ENCODE measurements at places on chromosomes 16 and 17. TPM values are rescaled to one million over a fixed set of nuclear protein-coding genes. Genes with fewer than 3 reads are reported as not detected.

- peaks cover 55% of the 10 kb centered on the region for H3K4me1 ChIP-seq
- H3K36me3 ChIP-seq = no peaks in the 10 kb centered on the region
- H3K4me3 ChIP-seq = no peak overlapping the region
- no peak for DNase-seq
Measured at GRCh38 chr17:50685691-50686493, 21.8 kb downstream of the ANKRD40 start.

- H3K36me3 ChIP-seq = no peaks in the 10 kb centered on the region
- H3K27me3 ChIP-seq = no peaks in the 10 kb centered on the region
- H3K27ac ChIP-seq = peak overlapping the region; percentile 5
- peaks cover 21% of the 10 kb centered on the region for H3K4me1 ChIP-seq
- DNase-seq = no peak
- H3K4me3 ChIP-seq = no peak overlapping the region
Measured at GRCh38 chr16:9330095-9330494, 238.7 kb downstream of the HAPSTR1 start.

DNA sequence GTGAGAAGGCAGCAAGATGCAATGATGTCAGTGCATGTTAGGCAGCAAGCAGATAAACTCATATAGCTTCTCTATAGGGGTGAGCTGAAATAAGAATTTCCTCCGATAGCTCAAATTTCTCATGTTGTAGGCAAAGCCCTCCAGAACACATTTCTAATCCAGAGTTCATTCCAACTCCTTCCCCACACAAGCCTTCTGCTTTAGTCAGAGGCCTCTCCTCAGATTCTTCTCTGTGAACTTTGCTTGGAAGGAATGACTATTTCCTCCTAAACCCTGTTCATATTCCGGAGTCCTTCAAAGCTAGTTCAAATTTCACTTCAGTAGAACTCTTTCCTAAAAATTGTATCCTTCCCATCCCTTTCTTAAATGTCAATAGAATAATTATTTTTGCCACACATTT is 144.8 kb downstream of the KCNJ2 start:
- H3K27ac ChIP-seq = no peak overlapping the region
- H3K27me3 ChIP-seq = no peaks in the 10 kb centered on the region
- H3K4me3 ChIP-seq = no peak overlapping the region
- DNase-seq = no peak
- no peaks in the 10 kb centered on the region for H3K4me1 ChIP-seq

GRCh38 chr17:69325518-69326376 is 1.2 kb downstream of the ABCA5 start:
- DNase-seq = no peak
- peaks cover 13% of the 10 kb centered on the region for H3K4me1 ChIP-seq
- peak overlapping the region; percentile 76 for H3K4me3 ChIP-seq
- no peaks in the 10 kb centered on the region for H3K27me3 ChIP-seq

DNA sequence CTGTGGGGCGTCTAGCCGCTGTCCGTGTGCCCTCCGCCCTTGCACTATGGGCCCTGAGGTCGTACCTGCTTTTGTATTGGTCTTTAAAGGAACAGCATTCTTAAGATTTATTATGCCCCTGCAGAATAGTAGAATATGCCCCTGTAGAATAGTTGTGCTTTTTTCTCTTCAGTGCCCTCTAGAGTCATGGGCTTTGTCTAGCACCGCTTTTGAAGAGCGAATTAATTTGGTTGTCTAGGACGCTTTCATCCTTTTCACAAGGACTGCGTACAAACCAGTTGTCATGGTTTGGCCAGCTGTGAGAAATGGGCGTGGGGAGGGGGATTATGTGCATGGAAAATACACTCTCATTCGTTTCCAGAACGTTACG is 621 bp downstream of the CEP95 start:
- peak overlapping the region; percentile 89 for H3K4me3 ChIP-seq
- no peak for DNase-seq
- peaks cover 59% of the 10 kb centered on the region for H3K4me1 ChIP-seq
- no peaks in the 10 kb centered on the region for H3K27me3 ChIP-seq

GRCh38 chr16:3751878-3752277 is 34.6 kb upstream of the TRAP1 start:
- no peak for DNase-seq
- H3K36me3 ChIP-seq = peaks cover 11% of the 10 kb centered on the region
- no peak overlapping the region for H3K27ac ChIP-seq
- H3K27me3 ChIP-seq = no peaks in the 10 kb centered on the region
- H3K4me3 ChIP-seq = no peak overlapping the region

The FBXL16 gene
- 0.45 TPM for total RNA-seq

DNA sequence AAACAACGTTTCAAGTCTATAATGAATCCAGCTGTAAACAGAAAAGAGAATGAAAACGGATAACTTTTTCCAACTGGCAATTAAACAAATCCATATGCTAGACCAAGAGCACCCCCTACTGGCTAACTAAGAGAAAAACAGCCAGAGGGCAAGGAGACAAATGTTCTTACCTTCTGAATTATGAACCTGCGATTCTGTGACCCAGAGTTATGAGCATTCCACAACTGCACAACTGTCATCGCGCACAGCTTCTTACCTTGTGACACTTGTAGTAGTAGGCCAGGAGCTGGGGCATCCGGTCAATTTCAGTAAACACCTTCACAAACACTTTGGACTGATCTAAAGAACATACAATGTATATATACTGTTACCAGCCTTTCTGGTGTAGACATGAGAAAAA is 18.6 kb downstream of the COG7 start:
- H3K36me3 ChIP-seq = peaks cover 75% of the 10 kb centered on the region
- no peak overlapping the region for H3K27ac ChIP-seq
- H3K27me3 ChIP-seq = no peaks in the 10 kb centered on the region
- DNase-seq = no peak
- no peak overlapping the region for H3K4me3 ChIP-seq

The KRTAP4-4 gene
- not detected for total RNA-seq

The KCNJ12 gene
- total RNA-seq = 1.9 TPM

- H3K27me3 ChIP-seq = no peaks in the 10 kb centered on the region
- DNase-seq = no peak
- H3K27ac ChIP-seq = no peak overlapping the region
- H3K4me1 ChIP-seq = peaks cover 17% of the 10 kb centered on the region
- peaks cover 28% of the 10 kb centered on the region for H3K36me3 ChIP-seq
Measured at GRCh38 chr17:9948928-9949327, 43.9 kb upstream of the RCVRN start.

The CCL13 gene
- total RNA-seq = not detected

- DNase-seq = no peak
- H3K4me3 ChIP-seq = no peak overlapping the region
Measured at GRCh38 chr16:22203091-22203490, 3.0 kb upstream of the EEF2K start.

Measured in esophagus muscularis mucosa (tissue), 4 donors.